Cerebellum (tissue), 4 donors: ENCODE measurements at places on chromosomes 4 and X. TPM values are rescaled to one million over a fixed set of nuclear protein-coding genes. Genes with fewer than 3 reads are reported as not detected.

- DNase-seq = no peak
These were observed 36.1 kb downstream of the MTTP start for GRCh38 chr4:99610605-99611175.

GRCh38 chrX:81286608-81287007 lies 84.7 kb downstream of the SH3BGRL start:
- no peak for DNase-seq

TEX11 gene
- not detected for total RNA-seq

PFKFB1 gene
- total RNA-seq = 0.45 TPM

STEEP1 gene
- total RNA-seq = 27.9 TPM

DNA sequence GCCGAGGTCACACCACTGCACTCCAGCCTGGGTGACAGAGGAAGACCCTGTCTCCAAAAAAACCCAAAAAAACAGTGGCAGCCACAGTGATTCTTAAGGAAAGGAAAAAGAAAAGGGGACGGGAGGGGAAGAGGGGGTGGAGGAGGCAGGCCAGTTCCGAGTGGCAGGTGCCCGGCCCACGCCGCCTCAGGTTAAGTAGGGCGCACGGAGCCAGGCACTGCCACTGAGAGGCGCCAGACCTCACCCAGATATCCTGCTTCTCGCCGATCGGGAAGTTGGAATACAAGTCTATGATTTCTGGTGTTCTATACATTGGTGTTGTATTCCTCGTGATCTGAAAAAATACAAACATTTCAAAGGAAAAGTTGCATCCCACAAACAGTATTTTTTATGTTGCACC lies 35.9 kb downstream of the GAK start:
- DNase-seq = no peak

- no peak for DNase-seq
These were observed 42.2 kb downstream of the KLHL5 start for GRCh38 chr4:39104255-39104654.

H2AZ1 gene
- total RNA-seq = 121 TPM

GRCh38 chr4:169269916-169270809 lies 593 bp downstream of the SH3RF1 start:
- no peak for DNase-seq

DNA sequence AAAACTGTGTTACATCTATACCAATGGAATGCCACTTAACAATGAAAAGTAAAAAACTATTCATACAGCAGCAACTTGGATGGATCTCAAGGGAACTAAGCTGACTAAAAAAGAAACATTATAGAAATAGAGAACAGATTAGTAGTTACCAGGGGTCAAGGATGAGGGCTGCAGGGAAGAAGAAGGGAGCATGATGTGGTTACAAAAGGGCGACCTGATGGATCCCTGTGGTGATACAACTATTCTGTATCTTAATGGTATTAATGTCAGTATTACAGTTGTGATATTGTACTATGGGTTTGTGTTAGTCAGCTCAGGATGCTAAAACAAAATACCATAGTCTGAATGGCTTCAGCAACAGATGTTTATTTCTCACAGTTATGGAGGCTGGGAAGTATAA lies 190.7 kb downstream of the ZNF674 start:
- no peak for DNase-seq

DNA sequence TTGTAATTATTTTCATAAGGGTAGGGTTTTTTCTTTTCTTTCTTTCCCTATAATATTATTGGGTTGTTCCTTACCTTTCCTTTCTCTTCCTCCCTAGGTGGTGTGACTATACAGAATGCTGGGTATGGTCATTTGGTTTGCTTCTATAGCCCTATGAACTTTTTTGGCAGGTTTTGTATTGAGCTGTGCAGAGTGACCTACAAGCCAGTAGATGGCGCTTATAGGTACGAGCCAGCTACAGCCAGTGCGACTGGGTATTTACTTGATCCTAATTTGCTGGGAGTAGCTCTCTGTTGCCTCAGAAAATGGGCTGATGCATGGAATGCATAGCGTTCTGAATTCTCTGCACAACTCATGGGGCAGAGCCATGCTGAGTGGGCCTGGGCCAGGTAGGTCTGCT lies 423.3 kb downstream of the MAGEE1 start:
- no peak for DNase-seq

MAGED4 gene
- total RNA-seq = 55.0 TPM

- DNase-seq = no peak
These were observed 58.4 kb upstream of the SCOC start for GRCh38 chr4:140315019-140315418.

DNA sequence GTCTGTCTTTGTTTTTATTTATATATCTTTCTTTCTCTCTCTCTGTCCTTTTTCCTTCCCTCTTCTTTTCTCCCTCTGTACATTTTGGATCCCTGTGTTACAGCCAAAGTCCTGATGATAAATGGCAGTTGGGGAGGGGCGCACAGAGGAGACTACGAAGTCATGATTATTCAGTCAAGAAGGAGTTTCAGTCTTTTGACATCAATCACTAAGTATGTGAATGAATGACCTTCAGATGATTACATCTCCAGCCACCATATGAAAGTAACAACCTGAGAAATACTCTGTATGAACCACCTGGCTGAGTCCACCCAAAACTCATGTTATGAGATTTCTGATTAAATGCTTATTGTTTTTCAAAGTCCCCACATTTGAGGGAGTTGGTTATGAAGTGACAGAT lies 45.0 kb downstream of the UGT2B7 start:
- no peak for DNase-seq

DNA sequence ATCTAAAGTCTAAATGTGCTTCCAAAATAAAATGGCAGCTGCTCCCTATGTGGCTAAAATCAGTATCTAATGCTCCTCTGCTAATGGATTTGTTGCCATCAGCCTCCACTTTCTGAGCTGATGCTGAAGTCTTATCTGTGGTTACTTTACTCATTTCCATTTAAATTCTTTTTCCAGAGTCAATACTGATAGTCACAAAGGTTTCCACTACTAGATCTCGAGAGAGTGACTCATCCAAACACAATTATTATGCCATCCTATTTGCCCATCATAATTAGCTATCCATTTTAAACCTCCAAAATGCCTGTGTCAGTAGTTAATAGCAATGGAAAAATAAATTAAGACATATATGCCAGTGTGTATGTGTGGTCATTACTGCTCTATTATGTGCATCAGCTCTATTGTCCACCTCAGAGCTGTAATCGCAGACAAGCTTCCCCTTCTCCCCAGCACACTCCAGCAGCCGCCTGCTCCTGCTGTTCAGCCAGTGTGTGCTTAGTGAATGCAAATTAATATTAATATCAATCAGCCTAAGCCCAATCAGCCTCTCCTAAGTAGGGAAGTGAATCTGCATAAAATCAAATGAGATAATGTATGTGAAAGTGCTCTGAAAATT lies 199.8 kb upstream of the ZIC3 start:
- DNase-seq = no peak

DNA sequence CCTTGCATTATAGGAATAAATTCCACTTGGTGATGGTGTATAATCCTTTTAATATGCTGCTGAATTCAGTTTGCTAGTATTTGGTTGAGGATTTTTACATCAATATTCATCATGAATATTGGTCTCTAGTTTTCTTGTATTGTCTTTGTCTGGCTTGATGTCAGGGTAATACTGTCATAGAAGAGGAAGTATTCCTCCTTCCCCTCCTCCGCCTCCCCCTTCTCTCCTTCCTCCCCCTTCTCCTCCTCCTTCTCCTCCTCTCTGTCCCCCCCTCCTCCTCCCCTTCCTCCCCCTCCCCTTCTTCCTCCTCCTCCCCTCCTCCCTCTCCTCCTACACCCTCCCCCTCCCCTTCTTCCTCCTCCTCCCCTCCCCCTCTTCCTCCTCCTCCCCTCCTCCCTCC lies 65.8 kb downstream of the RGS12 start:
- DNase-seq = no peak

UNC5C gene
- 114 TPM for total RNA-seq

BCLAF3 gene
- total RNA-seq = 34.5 TPM

CITED1 gene
- 3.9 TPM for total RNA-seq

GRCh38 chr4:184957446-184958115 lies 60.7 kb upstream of the HELT start:
- no peak for DNase-seq

SSX4 gene
- total RNA-seq = not detected
